Frontal cortex (tissue), 4 donors: ENCODE measurements at places on chromosomes 7 and 10.

DNA sequence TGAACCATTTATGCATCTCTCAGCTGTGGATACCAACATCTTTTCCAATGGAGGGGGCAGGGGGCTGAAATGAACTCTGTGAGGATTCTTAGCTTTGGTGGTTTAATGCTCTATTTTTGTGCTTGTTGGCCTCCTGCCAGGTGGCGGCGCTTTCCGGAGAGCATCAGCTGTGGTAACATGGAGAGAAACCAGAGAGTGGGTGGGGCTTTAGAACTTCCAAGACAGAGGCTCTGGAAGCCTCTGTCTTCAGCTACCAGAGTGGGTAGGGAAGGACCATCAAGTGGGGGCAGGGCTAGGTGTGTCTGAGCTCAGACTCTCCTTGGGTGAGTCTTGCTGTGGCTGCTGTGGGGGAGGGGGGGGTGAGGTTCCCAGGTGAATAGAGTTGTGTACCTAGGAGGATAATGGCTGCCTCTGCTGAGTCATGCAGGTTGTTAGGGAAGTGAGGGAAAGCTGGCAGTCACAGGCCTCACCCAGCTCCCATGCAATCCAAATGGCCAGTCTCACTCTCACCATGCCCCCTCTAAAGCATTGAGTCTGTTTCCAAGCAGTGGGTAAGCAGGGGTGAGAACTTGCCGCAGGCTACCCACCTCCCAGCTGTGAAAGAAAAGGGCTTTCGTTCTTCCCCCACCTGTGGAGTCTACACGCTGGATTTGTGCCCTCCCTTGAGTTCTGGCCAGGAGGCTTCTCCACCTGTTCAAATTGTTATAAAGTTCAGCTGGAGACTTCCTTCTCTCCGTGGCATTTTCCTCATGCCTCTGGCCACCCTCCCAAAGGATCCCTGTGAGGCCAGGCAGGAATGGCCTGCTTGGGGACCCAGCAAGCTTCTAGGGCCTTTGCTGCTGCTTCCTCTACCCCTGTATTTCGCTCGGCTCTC lies 527.0 kb downstream of the NEBL start:
- no peak for DNase-seq

DNA sequence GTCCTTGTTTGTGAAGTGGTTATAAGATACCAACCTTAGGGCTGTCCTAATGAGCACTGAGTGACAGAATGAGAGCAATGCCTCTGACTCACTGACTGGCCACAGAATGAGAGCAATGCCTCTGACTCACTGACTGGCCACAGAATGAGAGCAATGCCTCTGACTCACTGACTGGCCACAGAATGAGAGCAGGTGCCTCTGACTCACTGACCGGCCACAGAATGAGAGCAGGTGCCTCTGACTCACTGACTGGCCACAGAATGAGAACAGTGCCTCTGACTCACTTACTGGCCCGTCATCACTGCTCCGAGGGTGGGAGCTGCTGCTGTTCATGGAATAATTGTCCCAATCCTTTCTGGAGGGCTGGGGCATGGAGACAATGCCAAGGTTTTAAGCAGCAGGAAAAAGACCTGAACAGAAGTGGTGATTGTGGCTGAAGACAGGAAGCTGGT lies 265.2 kb upstream of the PPP2R2D start:
- DNase-seq: no peak

DNA sequence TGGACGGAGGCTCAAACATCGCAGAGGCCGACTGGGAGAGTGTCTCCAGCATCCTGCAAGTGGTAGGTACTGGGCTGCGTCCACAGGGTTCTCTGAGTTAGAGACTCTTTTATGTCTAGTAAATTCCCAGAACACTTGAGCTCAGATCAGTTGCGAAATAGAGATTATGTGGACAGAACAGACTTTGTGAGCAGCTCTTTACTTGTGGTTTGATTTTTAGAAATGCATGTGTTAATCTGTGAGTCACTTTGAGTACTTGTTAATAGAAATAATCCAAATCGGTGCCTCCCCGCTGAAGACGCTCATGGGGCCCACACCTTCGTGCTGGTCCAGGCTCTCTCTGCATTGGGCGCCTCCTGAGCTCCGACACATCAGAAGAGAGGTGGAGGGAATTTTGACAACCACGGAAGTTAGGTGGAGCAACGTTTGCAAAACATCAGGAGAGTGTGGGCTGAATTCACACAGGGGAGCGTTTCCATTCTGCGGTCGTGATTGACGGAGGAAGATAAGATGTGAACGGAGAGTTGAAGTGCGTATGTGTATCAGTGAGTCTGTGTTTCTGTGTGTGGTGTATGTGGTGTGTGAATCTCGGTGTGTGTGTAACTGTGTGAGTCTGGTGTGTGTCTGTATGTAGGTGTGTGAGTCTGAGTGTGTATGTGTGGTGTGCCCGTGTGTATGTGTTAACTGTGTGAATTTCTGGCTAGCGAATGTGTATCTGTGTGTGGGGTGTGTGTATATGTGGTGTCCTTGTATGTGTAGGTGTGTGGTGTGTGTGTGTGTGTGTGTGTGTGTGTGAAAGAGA lies 32.1 kb downstream of the PFKP start:
- no peak for DNase-seq

GRCh38 chr7:34401776-34402175 lies 256.2 kb upstream of the NPSR1 start:
- no peak for DNase-seq

GRCh38 chr7:111255576-111255975 lies 164.6 kb downstream of the LRRN3 start:
- DNase-seq: no peak

GRCh38 chr10:10951675-10952074 lies 66.0 kb upstream of the CELF2 start:
- no peak for DNase-seq

DNA sequence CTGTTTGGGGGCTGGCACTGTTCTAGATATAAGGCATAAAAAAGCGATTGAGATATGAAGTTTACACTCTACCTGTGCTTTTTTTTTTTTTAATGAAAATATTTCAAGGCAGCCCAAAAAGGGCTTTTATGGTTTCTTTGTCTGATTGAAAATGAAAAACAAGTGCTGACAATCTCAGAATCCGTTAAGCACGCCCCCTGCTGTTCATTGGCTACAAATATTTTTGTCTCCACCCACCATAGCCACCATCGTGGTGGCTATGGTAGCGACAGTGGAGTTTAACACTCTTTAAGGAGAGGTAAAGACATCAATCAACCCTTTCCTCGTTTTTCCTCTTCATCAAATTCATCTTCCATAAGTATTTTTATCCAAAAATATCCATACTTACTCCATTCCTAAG lies 94.2 kb downstream of the CD36 start:
- no peak for DNase-seq

DNA sequence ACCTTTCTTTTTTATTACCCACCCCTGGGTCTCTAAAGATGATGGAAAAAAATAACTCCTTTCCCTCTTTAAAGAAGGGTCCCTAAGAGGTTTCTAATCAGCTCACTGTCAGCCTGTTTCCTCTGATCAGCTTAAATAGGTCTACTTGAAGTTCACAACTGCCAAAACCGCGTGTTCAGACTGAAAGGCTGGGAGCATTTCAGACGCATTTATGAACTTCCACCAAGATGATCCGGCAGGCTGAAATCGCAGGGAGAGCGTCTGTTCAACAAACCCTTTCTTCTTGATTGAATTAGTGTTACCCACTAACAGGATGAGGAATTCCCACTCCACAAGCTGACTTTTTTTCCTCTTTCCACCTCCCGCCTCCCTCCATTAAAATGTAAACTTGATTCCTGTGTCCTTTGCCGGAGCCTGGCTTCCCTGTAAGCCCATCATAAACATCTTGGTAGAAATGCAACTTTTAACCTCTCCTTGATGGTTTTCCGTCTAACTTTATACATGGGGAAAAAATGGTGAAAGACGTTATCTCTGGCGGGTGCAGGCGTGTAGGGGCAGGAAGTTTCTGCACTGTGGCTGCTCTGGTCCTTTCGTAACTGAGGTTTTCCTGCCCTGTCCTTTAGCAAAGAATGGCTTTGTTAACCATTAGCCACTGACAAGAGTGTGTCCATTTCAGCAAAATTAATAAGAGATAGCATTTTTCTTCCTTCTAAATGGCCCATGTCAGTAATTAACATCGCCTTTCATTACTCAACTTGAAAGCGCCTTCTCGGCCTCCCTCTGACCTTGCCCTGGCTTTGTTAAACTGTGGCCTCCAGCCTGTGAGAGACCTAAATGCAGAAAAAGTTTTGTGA lies 130.7 kb downstream of the BAMBI start:
- DNase-seq: no peak

DNA sequence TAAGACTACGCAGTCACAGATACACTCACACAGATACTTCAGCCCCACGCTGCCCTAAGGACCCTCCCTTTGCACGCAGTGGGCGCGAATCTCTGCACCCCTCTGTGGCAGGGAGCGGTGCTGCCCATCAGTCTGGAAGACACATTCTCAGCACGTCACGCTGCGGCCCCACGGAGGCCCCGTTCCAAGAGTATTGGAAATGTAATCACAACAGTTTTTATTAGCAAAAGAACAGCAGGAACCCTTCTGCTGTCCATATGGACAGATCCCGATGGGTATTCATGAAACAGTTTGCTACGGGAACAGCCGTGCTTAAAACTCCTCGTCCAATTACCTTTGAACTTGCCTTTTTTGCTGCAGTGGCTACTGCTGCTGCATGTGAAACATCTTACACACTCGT lies 131.0 kb downstream of the RPS24 start:
- no peak for DNase-seq

DNA sequence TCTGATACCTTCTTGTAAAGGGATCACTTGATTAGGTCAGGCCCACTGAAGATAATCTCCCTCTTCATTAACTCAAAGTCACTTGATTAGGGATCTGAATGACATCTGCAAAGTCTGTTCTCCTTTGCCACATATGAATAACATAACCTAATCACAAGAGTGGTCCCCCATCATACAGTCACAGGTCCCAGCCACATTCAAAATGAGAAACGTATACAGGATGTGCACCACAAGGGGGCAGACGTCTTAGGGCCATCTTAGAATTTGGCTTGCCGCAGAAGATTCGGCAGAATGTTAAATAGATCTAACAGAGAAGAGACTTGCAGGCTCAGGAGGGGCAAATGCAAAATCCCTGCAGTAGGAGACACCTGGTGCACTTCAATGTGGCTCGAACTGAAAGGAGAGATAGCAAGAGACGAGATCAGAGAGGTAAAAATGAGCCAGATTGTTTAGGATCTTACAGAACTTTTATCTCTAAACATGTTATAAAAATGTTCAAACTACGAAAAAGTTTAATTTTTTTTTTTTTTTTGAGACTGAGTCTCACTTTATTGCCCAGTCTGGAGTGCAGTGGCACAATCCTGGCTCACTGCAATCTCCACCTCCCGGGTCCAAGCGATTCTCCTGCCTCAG lies 10.4 kb upstream of the SMC3 start:
- no peak for DNase-seq

GRCh38 chr7:149741629-149742028 lies 31.8 kb downstream of the ZNF467 start:
- DNase-seq: no peak

DNA sequence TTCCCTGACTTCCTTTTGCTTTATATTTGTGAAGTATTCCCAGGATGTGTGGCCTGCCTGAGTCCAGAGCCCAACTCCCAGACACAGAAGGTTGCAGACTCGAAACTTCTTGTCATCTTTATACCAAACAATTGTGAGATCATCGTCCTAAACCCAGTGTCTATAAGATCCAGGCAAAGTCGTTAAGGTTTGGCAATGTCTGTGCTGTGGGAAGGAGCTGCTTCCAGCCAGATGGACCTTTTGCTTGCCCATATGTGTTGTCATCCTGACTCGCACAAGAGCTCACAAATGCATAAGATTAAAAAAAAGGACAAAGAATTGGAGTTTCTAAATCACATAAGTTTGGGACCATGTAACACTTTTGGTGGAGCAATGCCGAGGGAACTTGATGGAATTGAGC lies 37.0 kb downstream of the WNT2 start:
- DNase-seq: no peak

DNA sequence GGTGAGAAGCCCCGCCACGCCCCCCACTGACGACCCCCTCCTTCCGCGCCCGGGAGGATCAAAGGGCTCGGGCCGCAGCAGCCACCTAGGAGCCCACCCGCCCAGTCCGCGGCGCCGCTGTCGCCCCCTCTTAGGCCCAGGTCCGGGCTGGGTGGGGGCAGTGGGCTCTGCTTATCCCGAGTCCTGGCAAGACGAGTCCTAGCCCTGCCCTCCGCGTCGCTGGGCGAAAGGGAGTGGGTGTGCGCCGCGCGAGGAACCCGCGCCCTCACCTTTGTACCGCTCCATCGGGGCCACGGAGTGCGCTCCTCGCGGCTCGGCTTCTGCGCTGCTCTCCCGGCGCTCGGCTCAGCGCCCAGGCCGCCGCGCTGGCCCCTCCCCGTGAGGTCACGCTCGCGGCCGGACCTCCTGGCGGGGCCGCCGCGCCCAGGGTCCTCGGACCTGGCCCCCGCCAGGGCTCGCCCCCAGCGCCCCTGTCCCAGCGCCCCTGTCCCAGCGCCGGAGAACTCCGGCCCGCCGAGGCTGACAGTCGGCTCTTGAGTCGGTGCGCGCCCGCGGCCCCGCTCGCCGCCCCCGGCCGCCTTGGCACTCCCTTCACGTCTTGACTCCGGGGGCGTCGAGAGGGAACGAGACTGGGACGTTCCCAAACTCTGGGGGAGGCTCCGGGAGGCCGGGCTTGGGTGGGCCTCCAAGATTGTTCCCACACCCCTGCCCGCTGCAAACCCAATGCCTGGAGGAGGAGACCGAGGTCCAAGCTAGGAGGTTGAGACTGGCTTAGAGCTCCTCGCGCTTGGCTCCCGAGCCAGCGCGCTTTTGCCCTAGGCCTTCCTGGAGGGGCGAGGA lies at the start of gene AFAP1L2:
Gene AFAP1L2 (minus strand): TSS at position 332 of the 840 bp plus-strand sequence. CDS start 47 bp downstream, at position 285.
- peak; percentile 60 for DNase-seq

- DNase-seq: no peak
Observed at GRCh38 chr10:15150563-15150962, 17.9 kb downstream of the NMT2 start.

- no peak for DNase-seq
Observed at GRCh38 chr10:131795761-131796160, 105.0 kb upstream of the PPP2R2D start.
